Stimulated activated CD4-positive, alpha-beta T cell treated with anti-CD3 and anti-CD28 coated beads, Interleukin-2, amount 100 ng/mL, for 48 hours (primary cell): ENCODE measurements at places on chromosomes 5 and 9.

DNA sequence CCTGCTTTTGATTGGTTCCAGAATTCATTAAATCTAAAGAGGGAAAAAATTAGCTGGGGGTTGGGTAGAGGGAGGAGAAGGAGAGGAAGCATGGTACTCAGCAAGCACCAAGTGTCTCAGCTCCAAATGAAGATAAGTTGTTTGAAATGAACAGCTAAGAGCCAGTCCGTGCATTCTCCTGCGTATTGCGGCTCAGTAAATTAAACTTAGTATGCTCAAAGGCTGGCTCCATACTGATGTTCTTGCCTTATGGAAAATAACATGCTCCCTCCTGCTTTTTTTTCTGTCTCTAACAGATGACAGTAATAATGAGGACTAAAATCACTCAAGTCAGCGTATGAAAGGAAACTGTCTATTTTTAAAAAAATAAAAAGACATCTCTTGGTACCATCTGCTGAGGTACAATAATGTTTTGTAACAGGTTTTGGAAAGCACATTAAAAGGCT is 161.0 kb downstream of the SPATA31D1 start:
- no peak for DNase-seq

- no peak for DNase-seq
Observed at GRCh38 chr5:172351240-172351778, 67.7 kb upstream of the UBTD2 start.

- DNase-seq: no peak
Observed at GRCh38 chr9:78032730-78033457, 1.3 kb upstream of the GNAQ start.

- DNase-seq: no peak
Observed at GRCh38 chr5:78025540-78025939, 249.4 kb upstream of the TBCA start.

GRCh38 chr9:117936185-117937130 is 232.3 kb downstream of the TLR4 start:
- DNase-seq: no peak

DNA sequence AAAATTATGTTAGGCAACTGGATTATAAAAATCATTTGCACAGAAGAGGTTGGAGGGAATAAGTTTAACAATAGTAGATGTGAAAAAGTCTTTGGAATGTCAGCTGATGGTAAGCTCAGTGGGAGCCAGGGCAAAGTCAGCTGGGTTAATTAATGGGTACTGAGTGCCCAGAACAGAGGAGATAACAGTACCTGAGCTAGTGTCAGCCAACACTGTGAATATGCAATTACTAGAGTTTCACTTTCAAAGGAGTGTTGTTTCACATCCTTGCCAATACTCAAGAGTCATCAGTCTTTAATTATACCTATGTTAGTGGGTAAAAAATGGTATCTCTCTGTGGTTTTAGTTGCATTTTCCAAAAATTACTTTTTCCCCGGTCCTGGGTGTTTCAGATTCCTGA is 135.1 kb downstream of the KIF4B start:
- no peak for DNase-seq

DNA sequence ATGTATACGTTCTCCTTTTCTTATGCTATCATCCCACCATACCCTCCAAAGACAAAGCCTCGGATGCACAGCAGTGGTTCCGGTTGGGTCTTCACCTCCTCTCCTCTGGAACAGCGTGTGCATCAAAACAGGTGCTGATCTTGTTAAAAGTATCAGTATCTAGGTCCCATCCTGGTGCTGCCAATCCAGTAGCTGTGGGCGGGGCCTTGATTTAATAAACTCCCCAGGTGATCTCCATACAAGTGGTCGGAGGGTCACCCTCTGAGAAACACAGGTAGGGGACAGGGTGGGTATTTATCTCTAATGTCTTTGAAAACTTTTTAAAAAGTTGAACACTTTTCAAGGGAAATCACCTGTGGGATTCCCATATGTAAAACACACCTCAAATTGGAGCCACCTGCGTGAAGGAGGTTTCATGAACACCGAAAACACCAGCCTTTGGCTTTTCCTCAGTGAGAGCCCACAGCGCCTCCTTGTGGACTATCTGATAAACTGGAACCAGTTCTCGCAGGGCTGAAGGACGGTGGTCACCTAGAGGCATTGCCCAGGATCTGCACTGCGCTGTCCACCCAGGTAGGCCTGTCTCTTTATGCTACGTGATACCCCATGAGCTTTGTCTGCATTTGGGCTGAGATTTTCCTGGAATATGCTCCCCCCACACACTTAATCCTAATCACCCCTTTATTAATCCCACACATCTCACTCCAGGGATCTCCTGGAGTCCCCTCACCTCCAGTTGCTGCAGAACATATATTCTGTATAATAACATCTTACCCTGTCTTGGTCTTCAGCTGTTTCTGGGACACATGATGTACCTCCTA is 80.5 kb upstream of the EPB41L4B start:
- DNase-seq: peak; percentile 46

DNA sequence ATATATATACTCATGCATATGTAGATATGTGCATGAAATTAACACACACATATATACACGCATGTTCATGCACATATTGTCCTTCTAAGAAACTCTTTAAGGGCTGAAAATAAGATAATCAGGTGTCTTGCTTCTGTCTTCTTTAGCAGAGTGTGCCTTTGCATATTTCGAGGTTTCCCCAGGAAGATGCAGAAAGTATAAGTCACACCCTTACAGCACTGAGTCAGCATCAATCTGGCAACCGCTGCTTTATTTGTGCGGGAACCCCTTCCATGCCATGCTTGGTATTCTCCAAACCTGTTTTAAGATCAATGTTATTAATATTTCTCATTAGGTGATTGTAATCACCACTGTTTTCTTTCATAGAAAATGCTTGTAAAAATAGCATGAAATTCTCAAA is 557.9 kb downstream of the CAAP1 start:
- DNase-seq: no peak
